ENCODE measurements at places on chromosomes 6 and 20.

- DNase-seq, result no peak
Measured at GRCh38 chr6:118645395-118645794, 6.0 kb downstream of the CEP85L start.

GRCh38 chr6:79872986-79873385 lies 74.4 kb downstream of the ELOVL4 start:
- peak; percentile 43 for DNase-seq

GRCh38 chr6:25359191-25359861 lies 80.2 kb downstream of the CARMIL1 start:
- no peak for DNase-seq

DNA sequence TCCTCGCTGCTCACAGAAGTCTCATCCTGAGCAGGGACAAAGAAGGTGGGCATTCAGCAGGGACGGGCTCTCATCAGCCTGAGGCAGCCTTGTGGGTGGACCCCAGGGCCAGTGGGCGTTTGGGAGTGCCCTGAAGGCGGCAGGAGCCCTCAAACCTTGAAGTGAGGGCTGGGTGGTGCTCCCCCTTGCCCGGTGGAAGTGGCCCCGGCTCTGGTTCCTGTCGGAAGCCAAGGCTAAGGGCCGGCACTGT lies 110.5 kb downstream of the NOL4L start:
- no peak for DNase-seq

DNA sequence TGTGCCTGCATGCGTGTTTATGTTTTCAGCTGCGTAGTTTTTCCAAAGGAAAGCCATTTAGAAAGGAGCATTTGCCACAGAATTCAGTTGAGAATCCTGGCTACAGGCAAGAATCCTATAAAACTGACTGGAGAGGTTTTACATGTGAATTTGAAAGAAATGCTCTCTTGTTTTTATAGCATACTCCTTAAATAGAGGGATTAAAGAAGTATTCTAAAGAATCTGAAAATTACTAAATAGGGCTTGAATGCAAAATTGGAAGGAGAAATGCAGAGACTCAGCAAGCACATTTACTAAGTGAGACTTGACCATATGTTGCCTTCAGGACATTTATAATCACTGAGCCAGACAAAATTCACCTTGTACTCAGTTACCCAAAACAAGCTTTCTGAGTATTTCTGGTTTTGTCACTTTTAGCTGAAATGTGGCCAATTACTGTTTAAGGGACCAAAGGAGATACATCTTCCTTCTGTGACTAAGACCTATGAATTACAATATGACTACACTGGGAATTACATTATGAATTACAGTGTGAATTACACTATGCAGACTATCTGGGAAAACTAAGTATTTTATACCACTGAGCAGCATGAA lies 107.4 kb upstream of the ASCC3 start:
- no peak for DNase-seq

All from HL-60 (cell line).